ENCODE measurements at places on chromosomes 7 and 10.
A peak's percentile ranks its signal among the peaks of the same experiment; 100 is the strongest.

DNA sequence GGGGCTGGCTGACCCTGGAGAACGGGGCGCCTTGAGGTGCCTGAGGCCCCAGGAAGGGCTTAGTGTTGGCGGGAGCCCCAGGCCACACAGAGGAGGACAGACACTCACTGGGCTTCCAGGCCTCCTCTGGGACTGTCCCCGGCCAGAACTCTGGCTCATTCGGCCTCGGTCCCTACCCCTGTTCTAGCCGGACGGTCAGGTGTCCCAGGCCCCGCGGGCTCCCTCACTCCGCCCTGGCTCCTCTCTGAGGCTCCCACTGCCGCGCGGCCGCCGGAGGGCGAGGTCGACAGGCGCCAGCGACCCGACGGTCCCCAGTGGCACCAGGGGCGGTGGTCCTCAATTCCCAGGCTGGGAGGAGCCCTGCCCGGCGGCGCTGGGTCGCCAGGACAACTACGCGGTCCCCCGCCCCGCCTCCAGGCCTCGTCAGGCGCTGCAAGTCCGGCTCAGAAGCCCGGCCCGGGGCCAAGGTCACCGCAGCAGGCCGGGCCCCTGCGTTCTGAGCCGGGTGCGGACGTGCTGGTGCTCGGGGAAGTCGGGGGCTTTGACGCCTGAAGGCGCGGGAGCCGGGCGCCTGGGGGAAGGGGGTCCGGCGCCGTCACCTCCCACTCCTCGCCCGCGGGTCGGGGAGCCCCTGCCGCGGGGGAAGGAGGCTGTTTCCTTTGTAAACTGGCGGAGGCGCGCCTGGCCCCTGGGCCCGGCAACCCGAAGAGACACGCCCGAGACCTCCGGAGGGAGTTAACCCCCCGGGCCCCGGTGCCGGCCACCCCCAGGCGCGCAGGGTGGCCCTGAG is 1.1 kb upstream of the PWWP2B start:
- no peaks in the 10 kb centered on the region for H3K36me3 ChIP-seq
- DNase-seq, result peak; percentile 37
- no peaks in the 10 kb centered on the region for H3K27me3 ChIP-seq
- H3K4me1 ChIP-seq, result peaks cover 65% of the 10 kb centered on the region
- H3K4me3 ChIP-seq, result peak overlapping the region; percentile 30

- no peak overlapping the region for H3K4me3 ChIP-seq
- H3K36me3 ChIP-seq, result no peaks in the 10 kb centered on the region
- DNase-seq, result no peak
- H3K27me3 ChIP-seq, result no peaks in the 10 kb centered on the region
- H3K4me1 ChIP-seq, result peaks cover 12% of the 10 kb centered on the region
Observed at GRCh38 chr7:139659922-139660316, 117.9 kb downstream of the HIPK2 start.

DNA sequence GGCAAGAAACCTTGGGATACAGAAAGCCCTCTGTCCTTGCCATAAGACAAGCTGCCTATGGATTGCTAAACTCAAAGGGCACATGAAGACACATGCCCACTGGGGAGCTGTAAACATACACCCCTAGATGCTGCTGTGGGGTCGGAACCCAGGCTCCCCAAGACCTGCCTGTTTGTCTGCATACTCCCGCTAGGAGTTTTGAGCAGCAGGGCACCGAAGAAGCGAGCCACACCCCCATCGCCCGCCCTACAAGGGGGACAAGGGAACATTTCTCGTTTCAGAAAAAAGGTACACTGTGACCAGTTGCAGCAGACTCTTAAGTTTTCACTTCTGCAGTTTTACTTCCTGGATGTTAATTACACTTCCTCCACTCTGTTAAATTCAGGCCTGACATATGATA is 680.2 kb upstream of the GHITM start:
- no peaks in the 10 kb centered on the region for H3K36me3 ChIP-seq
- H3K4me1 ChIP-seq, result no peaks in the 10 kb centered on the region
- H3K27me3 ChIP-seq, result no peaks in the 10 kb centered on the region
- no peak for DNase-seq
- no peak overlapping the region for H3K4me3 ChIP-seq

GRCh38 chr10:114609518-114610426 is 48.3 kb downstream of the ABLIM1 start:
- H3K4me3 ChIP-seq, result no peak overlapping the region
- H3K4me1 ChIP-seq, result no peaks in the 10 kb centered on the region
- no peak overlapping the region for H3K27ac ChIP-seq
- H3K27me3 ChIP-seq, result no peaks in the 10 kb centered on the region
- H3K36me3 ChIP-seq, result no peaks in the 10 kb centered on the region
- no peak for DNase-seq

DNA sequence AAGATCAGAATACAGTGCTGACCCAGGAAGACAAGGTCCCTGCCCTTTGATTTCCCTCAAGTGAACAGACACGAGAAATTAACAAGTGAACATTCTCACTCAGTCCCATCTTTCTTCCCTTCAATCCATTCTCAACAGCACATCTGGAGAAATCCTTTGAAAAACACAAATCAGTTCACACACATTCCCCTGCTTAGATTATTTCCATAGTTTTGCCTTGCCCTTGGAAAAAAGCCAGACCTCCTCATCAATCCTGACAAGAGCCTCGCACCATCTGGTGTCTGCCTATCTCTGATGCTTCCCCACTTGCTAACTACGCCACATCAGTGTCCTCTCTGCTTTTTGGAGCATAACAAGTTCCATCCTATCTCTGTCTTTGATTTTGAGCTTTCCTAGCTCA is 94.4 kb upstream of the KIAA1217 start:
- no peak overlapping the region for H3K27ac ChIP-seq
- no peak for DNase-seq
- no peaks in the 10 kb centered on the region for H3K4me1 ChIP-seq
- no peaks in the 10 kb centered on the region for H3K27me3 ChIP-seq

- H3K27ac ChIP-seq, result no peak overlapping the region
- no peak for DNase-seq
- no peaks in the 10 kb centered on the region for H3K4me1 ChIP-seq
- H3K27me3 ChIP-seq, result no peaks in the 10 kb centered on the region
- H3K4me3 ChIP-seq, result no peak overlapping the region
Observed at GRCh38 chr10:62233356-62234076, 35.1 kb downstream of the RTKN2 start.

GRCh38 chr7:121266307-121266894 is 62.4 kb upstream of the WNT16 start:
- H3K27ac ChIP-seq, result no peak overlapping the region
- no peaks in the 10 kb centered on the region for H3K4me1 ChIP-seq
- no peak overlapping the region for H3K4me3 ChIP-seq

DNA sequence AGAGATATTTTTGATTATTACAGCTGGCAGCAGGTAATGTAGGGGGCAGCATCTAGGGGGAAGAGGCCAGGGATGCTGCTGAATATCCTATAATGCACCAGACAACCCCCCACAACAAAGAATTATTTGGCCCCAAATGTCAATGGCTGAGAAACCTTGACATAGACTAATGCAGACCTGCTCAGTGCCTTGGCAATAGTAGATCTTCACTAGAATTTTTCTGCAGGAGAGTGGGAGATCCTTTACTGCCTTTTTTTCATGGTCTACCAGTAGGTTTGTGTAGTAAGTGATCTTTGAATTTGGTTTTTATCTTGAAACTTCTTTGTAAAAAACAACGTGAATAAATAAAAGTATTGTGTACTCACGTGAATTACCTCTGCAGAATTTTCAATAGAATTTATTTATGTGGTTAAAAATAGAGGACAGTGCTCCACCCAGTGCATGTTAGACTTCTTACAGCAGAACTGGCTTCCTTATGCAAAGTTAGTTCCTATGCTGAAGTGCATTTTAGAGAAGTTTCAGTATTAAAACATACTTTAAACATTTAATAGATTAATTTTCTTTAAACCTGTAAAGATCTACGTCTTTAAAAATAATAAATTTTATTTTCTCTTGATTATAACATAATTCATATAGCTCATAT is 199.6 kb upstream of the HDAC9 start:
- H3K27me3 ChIP-seq, result no peaks in the 10 kb centered on the region
- no peaks in the 10 kb centered on the region for H3K36me3 ChIP-seq
- H3K27ac ChIP-seq, result no peak overlapping the region
- DNase-seq, result no peak
- no peak overlapping the region for H3K4me3 ChIP-seq
- no peaks in the 10 kb centered on the region for H3K4me1 ChIP-seq

DNA sequence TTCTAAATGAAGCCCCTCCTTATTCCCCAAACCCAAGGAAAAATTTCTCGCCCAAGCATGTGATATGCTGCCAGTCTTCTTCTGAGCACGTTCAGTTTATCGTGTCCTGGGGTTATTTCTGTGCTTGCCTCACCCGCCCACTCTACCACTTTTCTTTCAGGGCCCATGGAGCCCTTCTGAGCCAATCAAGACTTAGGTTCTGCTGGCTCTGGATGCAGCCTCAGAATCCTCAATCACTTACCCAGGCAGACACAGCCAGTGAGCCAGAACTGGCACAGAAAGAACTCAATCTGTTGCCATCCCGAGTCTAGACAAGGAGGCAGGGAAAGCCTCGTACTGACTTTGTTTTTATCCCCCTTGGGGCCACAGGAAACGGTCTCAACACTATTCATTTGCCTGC is 34.2 kb upstream of the C10orf90 start:
- no peak overlapping the region for H3K4me3 ChIP-seq
- H3K27ac ChIP-seq, result no peak overlapping the region
- H3K4me1 ChIP-seq, result no peaks in the 10 kb centered on the region
- H3K36me3 ChIP-seq, result no peaks in the 10 kb centered on the region

DNA sequence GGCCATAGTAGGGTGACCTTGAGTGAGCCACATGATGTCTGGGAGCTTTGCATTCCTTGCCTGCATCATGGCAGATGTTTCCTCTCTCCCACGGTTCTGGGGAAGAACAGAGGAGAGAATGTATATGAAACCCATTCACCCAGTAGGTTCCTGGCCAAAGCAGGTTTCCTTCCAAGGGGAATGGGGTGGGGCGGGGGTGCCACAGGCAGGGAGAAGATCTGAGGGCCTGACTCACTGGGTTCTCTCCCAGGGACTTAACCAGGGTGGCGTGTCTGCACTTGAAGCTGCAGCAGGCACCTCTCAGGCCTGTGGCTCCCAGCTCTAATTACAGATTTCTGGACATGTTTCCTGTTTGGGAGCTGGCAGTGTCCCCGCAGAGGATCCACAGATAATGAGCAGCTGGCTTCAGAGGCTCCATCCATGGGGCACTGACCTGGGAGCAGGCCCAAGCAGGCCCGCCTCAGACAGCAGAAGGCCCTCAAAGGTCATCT is 50.2 kb upstream of the ZMIZ1 start:
- H3K27me3 ChIP-seq, result no peaks in the 10 kb centered on the region
- DNase-seq, result no peak
- H3K4me3 ChIP-seq, result no peak overlapping the region
- peaks cover 32% of the 10 kb centered on the region for H3K4me1 ChIP-seq
- no peak overlapping the region for H3K27ac ChIP-seq

- no peak overlapping the region for H3K4me3 ChIP-seq
- H3K4me1 ChIP-seq, result peaks cover 3% of the 10 kb centered on the region
- no peaks in the 10 kb centered on the region for H3K27me3 ChIP-seq
Observed at GRCh38 chr10:96017191-96017687, 26.1 kb upstream of the CCNJ start.

DNA sequence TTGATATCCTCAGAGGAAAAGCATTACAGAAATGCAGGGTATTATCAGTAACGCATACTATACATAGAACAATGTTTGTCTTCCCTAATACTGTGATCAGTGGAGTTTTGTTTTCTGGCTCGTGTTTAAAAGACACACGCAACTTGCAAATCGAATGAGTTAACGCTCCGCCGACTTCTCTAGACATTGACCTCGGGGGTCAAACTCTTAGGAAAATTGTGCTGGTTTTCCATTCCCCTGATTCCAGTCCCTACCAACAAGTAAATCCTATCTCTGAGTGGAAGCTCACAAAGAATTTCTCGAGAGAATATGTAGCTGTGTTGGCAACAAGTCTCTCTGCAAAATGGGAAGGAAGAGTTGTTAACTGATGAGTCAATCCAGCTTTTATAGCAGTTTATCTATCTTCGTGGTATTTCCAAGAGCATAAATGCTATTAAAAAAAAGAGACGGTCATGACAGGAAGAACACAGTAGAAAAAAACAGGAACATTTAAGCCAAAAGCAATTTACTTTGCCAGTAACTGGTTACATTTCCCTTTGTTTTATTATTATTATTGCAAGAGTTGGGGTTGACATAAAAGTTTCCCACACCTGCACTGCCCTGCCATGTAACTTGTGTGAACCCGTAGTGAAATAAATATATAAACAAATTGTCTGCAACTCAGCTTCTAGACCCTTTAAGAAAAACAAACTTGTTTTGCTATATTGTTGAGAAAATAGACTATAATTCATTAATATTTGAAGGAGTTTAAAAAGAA is 144.4 kb downstream of the ARID5B start:
- peaks cover 9% of the 10 kb centered on the region for H3K27me3 ChIP-seq
- H3K36me3 ChIP-seq, result no peaks in the 10 kb centered on the region
- H3K4me1 ChIP-seq, result peaks cover 9% of the 10 kb centered on the region
- H3K4me3 ChIP-seq, result no peak overlapping the region
- no peak for DNase-seq

GRCh38 chr10:7265396-7266123 is 145.3 kb downstream of the SFMBT2 start:
- H3K27me3 ChIP-seq, result no peaks in the 10 kb centered on the region
- H3K36me3 ChIP-seq, result peaks cover 6% of the 10 kb centered on the region
- DNase-seq, result no peak

DNA sequence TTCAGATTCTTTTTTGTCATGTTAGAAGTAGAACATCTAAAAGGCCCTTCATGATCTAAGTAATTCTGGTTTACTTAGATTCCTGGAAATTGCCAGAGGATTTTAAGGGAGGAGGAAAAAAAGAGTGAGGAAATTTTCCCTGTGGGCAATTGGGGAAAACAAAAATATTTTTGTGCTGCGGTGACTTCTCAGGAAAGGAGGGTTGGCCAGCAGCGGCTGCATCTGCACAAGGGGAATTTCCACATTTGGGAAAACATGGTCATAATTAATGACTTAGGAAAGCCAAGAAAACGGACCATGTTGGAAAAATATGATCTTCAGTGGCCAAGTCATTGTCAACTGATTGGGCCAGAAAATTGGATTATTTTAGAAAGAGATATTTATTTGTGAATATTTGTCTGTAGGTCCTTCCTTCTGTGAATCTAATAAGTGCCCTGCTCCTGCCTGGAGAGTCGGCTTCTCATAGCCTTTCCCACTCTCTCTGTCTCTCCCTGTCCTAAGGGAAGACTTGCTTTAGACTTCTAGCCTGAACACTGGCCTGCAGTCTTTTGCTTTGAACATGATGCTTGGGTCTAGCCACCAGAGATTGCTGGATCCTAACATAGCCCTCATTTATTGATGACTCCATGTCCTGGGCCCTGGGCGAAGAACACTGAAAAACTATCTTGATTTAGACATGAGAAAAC is 124.2 kb upstream of the MKLN1 start:
- H3K27ac ChIP-seq, result no peak overlapping the region
- no peaks in the 10 kb centered on the region for H3K4me1 ChIP-seq
- H3K36me3 ChIP-seq, result no peaks in the 10 kb centered on the region
- no peak overlapping the region for H3K4me3 ChIP-seq
- H3K27me3 ChIP-seq, result peaks cover 18% of the 10 kb centered on the region
